ENCODE measurements at places on chromosomes 5 and 9.
A peak's percentile ranks its signal among the peaks of the same experiment; 100 is the strongest.

DNA sequence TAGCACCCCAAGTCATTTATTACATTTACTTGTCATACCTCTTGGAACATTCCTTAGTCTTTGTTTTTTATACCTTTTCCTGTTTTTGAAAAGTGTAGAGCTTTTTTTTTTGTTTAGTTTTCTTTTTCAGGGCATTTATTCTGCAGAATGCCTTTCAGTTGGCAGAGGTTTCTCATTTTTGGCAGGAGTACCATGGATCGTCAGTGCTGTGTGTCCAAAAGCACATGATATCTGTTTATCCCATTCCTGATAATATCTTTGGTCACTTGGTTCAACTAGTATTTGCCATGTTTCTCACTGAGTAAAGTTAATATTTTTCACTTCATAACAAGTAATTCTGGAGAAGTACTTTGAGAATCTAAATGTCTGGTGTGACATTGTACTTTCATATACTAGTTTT lies 10.7 kb downstream of the OGN start:
- DNase-seq, result no peak

DNA sequence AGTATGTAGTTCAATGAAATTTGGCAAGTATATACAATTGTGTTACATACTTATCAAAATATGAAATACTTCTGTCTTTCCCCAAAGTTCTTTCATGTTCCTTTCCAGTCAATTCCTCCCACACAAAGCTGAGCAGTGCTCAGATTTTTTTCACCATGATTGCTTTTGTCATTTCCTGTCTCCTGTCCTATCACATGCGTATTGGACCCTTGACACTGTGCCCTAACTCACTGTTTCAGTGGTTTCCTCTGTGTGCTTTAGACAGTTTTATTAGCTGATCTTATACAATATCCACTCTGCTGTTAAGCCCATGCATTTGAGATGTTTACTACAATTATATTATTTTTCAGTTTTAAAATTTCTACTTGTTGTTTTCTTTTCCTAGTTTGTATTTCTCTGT lies 463.6 kb upstream of the MEF2C start:
- DNase-seq, result no peak

DNA sequence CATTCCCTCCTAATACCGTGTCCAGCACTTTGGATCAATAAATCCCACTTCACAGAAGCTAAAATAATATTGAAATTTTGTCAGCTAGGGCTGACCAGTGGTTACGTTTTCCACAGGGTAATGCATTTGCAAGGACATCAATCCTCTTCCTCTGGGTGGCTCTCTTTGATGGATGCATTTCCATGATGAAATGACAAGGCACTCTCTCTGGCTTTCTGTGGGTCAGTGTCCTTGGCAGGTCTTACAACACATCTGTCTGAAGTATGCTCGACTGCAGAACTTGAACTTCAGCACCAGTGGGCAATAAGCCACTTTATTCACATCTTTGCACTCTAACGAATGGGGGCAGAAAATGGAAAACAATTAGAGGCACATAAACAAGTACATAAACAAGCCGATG lies 330.1 kb downstream of the ADAMTS6 start:
- DNase-seq, result peak; percentile 38

DNA sequence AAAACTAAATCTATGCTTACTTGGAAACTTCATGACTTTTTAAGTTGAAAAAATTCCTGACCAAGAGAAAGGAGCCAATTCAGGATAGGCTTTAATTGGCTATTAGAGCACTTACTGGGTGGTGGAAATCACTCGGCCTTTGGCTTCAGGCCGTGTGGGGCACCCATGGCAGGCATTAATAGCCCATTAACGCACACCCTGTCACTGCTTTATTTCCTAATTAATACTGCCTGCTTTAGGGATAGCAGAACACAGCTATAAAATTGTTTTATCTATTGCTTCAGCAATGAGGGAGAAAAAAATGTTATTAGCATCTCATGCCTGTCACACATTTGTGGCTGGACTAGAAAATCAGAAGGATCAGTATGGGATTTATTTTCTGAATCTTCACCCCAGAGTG lies 58.1 kb downstream of the PSAT1 start:
- no peak for DNase-seq

- DNase-seq, result no peak
Measured at GRCh38 chr9:88418715-88419540, 30.7 kb downstream of the SPIN1 start.
